NCI-H1930 (cell line): ENCODE measurements at places on chromosomes 2 and 18.

GRCh38 chr2:165149439-165149838, 54.4 kb downstream of the SCN3A start:
- DNase-seq, result no peak

DNA sequence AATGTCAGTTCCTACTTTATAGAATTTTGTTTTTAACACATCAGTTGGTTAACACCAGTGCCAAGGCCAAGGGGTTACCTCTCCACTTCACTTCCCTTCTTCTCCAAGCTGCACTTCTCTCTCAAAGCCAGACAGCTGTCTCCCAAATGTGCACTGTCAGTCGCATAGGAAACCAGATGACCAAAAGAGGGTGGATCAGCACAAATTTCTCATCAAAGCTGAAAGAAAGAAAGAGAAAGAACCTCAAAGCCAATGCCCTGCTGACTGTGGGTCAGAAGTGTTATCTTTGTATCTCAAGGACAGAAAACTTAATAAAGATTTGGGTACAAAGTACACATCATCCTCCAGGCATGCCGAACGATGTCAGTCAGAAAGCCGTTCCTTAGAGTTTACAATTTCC, 32.2 kb downstream of the SPATS2L start:
- no peak for DNase-seq

- DNase-seq, result no peak
Observed at GRCh38 chr2:239444626-239445577, 44.1 kb upstream of the HDAC4 start.

DNA sequence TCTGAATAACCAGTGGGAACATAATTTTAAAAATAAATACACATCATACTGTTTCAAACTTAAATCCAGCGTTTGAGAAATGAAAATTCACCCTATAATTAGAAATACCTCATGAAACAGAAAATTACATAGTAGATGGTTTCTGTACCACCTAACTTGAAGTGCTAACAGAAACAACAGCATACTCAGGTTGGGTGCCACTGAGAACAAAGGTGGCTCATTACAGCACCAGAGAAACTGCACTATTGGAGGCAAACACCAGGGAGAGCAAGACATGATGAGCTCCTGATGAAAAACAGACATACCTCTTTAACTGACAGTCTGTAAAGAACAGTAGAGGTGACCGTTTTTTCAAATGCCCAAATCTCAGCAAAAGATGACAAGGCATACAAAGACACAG, 12.6 kb downstream of the SULT1C4 start:
- no peak for DNase-seq

GRCh38 chr18:32450874-32451273, 19.8 kb downstream of the GAREM1 start:
- no peak for DNase-seq

GRCh38 chr18:22734105-22734661, 198.9 kb upstream of the RBBP8 start:
- DNase-seq, result no peak

GRCh38 chr2:173419506-173419905, 64.8 kb downstream of the CDCA7 start:
- DNase-seq, result no peak
